ENCODE measurements at places on chromosomes 7 and 10.

DNA sequence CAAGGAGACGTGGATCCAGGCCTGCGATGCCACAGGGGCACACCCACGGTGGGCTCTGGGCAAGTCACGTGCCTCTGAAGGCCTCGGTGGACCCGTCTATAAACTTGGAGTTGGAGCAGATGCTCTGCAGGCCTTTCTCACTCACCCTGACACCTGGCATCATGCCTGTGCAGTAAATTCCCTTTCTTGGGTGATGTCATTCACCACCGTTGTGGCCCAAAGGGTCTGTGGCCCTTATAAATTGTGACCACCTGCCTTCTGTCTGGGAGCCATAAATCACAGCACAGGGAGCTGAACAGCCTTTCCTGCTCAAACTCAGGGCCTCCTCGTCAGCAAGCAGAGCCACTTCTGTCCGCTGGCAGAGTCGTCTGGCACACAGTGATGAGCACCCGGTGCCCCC, 52.2 kb downstream of the GPAM start:
- no peak for DNase-seq

- no peak for DNase-seq
Measured at GRCh38 chr7:7490003-7490402, 45.7 kb downstream of the COL28A1 start.

DNA sequence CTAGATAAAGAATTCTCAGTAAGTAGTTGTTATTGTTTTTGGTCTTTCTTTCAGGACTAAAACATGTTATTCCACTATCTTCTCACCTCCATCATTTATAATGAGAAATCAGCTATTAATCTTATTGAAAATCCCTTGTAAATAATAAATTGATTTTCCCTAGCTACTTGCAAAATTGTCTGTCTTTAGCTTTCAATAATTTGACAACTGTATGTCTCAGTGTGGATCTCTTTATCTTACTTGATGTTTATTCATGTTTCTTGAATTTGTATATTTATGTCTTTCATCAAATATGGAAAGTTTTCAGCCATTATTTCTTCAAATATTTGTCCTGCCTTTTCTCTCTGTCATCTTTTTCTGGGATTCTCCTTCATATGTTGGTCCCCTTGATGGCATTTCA, 117.1 kb upstream of the ANTXRL start:
- no peak for DNase-seq

GRCh38 chr7:30458311-30458710, 20.3 kb downstream of the NOD1 start:
- DNase-seq: no peak

GRCh38 chr7:79988653-79989052, 146.0 kb upstream of the GNAI1 start:
- DNase-seq: no peak

GRCh38 chr10:71372882-71373495, 23.7 kb upstream of the CDH23 start:
- no peak for DNase-seq

DNA sequence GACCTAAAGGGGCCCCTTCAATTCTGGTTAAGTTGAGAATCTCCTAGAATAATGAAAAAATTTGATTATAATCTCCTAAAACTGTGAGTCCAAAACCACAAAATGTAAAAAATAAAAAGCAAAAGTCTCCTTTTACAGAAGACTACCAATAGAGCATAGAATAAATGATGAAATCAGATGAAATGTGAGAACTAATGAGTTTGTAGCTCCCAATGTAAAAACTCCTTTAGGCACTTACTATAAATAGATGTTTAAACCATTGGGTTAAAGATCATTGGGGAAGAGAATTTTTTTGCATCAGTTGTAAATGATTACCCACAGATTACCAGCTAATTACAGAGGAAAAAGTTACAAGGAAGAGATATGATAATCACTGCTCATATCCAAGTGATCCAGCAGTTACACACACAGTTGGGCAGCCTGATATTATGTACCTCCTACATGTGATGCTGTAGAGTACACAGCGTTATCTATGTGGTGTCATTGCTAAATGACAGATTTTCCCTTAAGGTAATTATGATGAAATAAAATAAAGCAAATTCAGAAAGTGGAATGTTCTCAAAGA, 282.7 kb upstream of the SEMA3D start:
- no peak for DNase-seq

- no peak for DNase-seq
Measured at GRCh38 chr7:132430861-132431822, 145.1 kb downstream of the PLXNA4 start.

DNA sequence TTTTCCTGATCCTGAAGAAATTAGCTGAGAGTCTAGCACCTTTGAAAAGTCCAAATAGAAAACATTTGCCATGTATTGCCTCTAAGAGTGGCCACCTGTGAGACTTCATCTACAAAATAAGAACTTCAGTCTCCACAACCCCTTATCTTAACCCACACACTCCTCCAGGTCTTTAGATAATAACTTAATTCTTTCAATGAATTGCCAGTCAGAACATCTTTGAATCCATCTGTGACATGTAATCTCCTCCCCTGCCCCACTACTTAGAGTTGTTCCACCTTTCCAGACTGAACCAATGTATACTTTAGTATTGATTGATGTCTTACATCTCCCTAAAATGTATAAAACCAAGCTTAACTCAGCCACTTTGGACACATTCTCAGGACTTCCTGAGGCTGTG, 84.4 kb upstream of the FAM171A1 start:
- no peak for DNase-seq

DNA sequence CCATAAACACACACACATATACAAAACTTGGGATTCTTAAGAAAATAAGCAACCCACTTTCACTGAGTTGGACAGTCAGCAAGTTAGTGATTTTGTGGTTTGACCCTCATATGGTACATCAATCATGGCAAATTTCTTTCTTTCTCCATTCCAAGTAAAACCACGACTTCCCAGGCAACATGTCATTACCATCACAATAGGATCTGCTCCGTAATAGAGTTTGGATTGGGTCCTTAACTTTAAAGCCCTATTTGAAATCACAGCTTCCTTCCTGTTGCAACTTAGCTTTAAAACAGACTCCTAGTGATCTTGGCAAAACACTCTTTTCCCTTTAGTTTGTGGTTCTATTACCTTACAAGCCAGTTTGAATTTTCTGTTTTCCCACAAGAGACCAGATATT, 483.6 kb downstream of the INHBA start:
- DNase-seq: no peak

DNA sequence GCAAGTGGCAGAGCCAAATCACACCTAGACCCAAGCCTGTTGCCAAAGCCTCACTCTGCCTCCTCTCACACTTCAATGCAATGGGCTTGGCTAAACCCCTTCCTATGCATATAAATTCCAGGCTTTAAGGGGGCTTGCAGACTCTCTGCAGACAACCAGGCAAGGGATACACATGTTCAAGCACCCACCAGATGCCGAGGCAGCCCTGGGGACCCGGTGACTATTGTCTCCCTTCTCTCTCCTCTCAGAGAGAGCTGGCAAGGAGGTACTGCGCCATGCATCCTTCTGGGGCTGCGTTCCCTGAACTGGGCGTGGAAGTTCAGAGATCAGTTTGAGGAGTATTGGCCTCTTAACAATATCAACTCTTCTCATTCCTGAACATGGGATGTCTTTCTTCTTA, 131.2 kb downstream of the ARHGAP22 start:
- no peak for DNase-seq

DNA sequence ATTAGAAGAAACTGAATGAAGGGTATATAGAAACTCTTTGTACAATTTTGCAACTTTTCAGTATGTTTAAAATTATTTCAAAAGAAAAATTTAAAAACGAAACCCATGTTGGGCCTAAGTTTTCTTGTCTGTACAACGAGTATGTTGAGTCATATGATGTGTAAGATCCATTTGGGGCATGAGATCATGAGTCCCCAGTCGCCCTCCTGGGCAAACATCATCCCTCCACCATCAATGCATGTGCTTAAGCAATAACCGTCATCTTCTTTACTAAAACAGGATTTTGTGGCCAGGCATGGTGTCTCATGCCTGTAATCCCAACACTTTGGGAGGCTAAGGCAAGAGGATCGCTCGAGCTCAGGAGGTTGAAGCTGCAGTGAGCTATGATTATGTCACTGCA, 54.2 kb upstream of the CDCA7L start:
- no peak for DNase-seq

- peak; percentile 67 for DNase-seq
Measured at GRCh38 chr7:139043823-139044812, 8.3 kb upstream of the ZC3HAV1L start.

DNA sequence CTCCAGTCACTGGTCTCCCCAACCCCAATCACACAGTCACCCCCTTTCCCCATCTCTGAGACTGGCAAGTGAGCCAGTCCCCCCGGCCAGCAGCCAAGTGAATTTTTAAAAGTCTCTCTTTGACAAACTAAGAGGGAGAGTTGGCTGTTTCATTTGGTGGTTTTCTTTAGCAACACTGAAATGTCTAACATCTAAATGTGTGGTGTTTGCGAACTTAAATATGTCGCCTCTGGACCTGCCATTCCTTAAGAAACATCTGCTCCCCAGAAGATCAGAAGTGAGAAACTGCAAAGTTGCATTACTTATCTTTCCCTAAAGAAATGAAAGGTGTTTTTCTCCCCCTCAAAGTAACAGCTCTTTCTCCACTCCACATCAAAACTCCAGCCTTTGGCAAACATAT, 34.7 kb upstream of the PLXNA4 start:
- DNase-seq: no peak

- no peak for DNase-seq
Measured at GRCh38 chr10:121610798-121611323, 12.6 kb upstream of the FGFR2 start.

DNA sequence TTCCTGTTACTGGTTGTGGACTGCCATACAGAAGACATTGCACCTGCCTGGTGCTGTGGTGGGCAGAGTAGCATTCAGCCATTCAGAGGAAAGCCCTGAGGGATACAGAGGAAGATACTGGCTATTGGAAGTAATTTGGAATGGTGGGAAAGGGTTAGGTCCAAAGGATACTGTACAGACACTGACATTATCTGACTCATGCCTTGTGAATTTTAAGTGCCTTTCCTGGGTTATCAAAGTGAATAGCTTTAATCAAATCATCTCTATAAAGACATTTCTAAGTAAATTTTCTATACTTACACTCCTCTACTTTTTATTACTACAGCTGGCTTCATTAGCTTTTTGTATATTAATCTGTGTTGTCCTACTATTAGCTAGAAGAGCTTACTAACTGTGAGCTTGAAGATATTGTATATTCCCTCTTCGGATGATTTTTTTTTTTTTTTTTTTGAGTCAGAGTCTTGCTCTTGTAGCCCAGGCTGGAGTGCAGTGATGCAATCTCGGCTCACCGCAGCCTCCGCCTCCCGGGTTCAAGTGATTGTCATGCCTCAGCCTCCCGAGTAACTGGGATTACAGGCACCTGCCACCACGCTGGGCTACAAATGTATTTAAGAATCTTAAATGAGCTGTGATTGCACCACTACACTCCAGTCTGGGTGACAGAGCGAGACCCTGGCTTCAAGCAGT, 186.5 kb downstream of the ADK start:
- DNase-seq: no peak

DNA sequence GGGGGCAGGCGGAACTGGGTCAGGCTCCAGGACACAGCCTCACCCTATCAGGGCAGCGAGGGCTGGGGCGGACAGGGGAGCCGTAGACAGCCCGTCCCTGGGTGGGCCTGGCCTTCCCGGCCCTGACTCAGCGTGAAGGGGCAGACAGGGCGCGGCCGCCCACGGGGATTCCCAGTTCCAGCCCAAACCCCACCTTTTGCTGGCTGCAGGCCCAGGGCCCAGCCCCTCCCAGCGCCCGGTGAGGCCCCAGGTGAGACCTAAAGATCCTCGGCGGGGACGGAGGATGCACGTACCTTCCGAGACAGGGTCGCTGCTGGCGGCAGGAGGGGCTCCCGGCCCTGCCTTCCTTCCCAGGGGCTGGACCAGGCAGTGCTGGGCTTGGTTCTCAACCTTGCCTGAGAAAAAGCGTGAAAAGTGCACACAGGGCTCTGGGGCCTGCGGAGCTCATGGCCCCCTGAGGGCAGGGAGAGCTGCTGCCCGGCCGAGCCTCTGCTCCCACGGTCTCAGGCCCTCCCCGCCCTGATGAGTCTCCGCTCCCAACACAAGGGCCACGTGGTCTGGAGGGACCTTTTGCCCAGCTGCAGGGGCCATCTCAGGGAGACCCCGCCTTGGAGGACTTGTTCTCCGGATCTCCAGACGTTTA, 43.9 kb upstream of the DNAJB6 start:
- no peak for DNase-seq

DNA sequence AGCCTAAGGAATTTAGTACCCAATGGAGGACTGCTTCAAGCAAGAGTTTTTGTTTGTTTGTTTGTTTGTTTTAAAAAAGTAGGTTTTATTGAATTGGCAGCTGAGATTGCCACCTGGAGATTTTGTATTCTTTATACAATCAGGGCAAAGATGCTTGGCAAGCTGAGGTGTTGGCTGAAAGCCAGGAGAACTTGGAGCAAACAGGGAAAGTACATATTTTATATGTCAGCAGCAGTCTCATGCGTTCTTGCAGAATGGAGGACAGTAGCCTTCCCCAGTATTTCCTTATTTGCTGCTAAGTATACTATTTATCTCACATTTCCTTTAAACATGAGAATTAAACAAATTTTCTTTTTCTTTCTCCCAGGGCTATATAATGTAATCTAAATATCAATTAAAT, 22.6 kb upstream of the ICA1 start:
- DNase-seq: no peak

DNA sequence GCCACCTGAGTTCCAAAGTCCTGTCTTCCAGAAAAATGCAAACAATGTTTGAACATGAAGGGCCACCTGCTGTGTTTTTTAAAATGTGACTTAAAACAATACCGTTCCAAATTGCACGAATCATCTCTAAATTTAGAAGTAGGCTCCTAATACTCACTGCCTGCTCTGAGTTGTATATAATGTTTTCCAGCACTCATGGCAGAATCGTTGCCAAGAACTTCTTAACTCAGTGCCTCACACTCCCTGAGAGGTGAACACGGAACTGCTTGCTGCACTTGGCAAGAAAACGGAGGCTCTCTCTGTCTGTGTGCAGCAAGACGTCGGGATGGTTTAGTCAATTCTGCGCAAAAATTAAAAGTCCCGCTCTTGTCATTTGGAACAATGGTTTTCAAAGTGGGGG, 757.3 kb upstream of the AUTS2 start:
- no peak for DNase-seq

- DNase-seq: no peak
Measured at GRCh38 chr10:122221958-122222357, 49.1 kb upstream of the BTBD16 start.

DNA sequence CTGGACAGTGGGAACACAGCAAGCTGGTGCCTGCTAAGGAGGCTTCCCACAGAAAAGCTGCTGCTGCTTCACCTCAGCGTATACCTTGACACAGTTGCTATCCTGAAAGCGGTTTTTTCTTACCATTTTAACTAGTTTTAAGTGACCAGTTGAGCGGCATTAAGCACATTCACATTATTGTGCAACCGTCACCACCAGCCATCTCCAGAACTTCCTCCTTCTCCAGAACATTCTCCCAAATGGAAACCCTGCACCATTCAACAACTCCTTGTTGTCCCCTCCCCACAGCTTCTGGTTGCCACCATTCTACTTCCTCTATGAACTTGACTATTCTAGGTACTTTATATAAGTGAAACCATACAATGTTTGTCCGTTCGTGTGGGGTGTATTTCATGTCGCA, 169.9 kb downstream of the SNX10 start:
- DNase-seq: no peak

All from activated T-helper 9 cell treated with anti-CD3 and anti-CD28 coated beads, Interleukin-2, amount 50 U/mL, for 16 hours (primary cell).